Stimulated activated CD4-positive, alpha-beta T cell treated with anti-CD3 and anti-CD28 coated beads, Interleukin-1b, Interleukin-23, amount 100 ng/mL, for 1 hour (primary cell): ENCODE measurements at places on chromosomes 12 and 14.
A peak's percentile ranks its signal among the peaks of the same experiment; 100 is the strongest.

DNA sequence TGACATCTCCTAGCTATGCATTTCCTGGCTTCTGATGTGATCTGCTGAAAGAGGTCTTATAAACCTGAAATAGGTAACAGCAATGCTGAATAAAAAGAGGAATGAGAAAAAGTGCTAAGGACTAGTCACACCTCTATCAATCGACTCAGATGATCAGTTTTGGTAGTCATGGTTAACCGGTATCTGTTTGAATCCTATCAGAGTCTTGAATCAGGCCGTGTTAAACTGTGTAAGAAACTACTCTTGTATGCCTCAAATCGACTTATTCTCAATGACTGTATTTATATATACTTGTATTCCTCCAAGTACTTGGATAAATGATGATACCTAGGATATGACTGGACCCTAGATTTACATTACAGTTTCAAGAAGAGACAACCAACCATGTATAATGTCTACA, 10.8 kb upstream of the ISM2 start:
- DNase-seq: no peak

- DNase-seq: no peak
These were observed 48.9 kb downstream of the SERPINA10 start for GRCh38 chr14:94244182-94244581.

GRCh38 chr14:99356031-99356608, 84.1 kb upstream of the BCL11B start:
- DNase-seq: no peak

- DNase-seq: no peak
These were observed 61.1 kb upstream of the COCH start for GRCh38 chr14:30813216-30813615.

DNA sequence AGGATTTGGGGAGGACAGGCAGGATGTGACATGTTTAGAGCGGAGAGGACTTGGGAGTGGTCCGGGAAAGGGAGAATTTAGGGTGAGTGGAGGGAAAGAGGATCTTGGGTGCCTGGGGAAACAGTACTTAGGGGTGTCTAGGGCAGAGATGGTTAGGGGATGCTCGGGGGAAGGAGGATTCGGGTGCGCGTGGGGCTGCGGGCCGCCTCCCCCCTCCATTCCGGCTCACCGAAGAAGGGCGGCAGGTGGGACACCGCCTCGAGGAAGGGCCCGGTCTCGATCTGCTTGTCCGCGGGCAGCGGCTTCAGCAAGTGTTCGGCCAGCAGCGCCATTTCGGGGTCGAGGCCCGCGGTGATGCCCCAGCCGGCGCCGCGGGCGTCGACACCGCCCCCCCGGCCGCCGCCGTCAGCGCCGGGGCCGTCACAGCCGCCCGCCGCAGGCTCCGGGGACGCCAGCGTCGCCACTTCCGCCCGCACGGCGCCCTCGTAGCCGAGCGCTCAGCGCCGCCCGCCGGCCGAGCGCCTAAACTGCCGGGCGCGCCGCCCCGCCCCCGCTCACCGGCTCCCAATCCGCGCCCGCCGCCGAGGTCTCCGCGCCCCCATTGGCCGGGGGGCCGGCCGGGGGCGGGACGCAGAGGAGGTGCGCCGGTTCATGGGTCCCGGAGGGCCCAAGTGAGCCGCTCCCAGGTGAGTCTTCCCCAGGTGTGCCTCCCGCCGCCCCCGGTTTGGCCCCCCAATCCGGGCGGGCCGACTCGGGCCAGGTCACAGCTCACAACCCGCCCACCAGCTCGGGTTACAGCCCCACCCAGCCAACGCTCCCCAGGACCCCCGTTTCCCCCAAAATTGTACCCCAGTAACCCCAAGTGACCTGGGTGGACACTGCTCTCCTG, at the start of gene GLTP:
GLTP (minus strand) TSS at position 499 of the 889 bp plus-strand sequence; CDS start at position 332, 167 bp downstream.
- DNase-seq: peak; percentile 76

GRCh38 chr12:113252494-113252893, 31.2 kb downstream of the TPCN1 start:
- DNase-seq: no peak

DNA sequence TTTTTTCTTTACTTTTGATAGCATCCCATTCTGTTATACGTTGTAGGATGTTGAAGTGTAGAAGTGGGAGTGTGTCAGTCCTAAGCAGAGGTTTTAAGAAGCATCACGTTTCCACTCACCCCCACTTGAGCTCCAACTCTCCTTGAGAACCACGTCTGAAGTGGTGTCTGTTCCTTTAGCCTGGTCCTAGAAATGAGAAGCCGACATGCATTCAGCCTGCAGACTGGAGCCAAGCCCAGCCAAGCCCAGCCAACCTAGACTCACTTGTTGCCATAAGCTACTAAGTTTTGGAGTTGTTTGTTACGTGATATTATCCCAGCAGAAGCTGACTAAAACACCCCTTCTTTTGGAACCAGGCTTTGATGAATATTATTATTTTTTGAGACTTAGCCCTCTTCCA, 4.4 kb upstream of the ELK3 start:
- no peak for DNase-seq

GRCh38 chr14:95941897-95942296, 65.3 kb downstream of the TUNAR start:
- DNase-seq: no peak

- no peak for DNase-seq
These were observed 4.4 kb downstream of the REM2 start for GRCh38 chr14:22887260-22887989.

DNA sequence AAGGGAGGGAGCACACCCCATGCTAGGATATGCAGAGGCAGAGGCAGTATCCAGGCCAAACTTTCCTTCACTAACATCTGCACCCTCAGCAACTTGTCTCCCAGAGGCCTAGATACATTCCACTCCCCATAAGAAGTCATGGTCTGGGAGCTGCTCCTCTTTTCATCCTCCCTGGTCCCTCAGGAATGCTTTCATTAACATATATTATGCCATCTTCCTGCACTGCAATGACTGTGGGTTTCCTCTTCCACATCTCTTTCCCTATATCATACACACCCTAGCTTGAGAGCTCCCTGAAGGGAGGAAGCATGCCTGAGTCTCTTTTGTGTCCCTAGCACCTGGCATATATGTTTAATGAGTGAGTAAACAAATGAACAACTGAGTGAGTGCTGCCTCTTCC, 8.6 kb downstream of the DDN start:
- no peak for DNase-seq

GRCh38 chr12:57693317-57693658, 644 bp upstream of the OS9 start:
- no peak for DNase-seq

- DNase-seq: no peak
These were observed 11.2 kb upstream of the PLD4 start for GRCh38 chr14:104913435-104913834.
